ENCODE measurements at places on chromosomes 2 and 18. TPM values are rescaled to one million over a fixed set of nuclear protein-coding genes. Genes with fewer than 3 reads are reported as not detected.

Gene HOXD9
- total RNA-seq, result 12.5 TPM

Gene LRRTM1
- total RNA-seq, result 0.46 TPM

Gene SERPINB4
- total RNA-seq, result not detected

Gene TSPYL6
- 0.24 TPM for total RNA-seq

Gene CAPN14
- total RNA-seq, result 0.08 TPM

Gene KLHL41
- 1.4 TPM for total RNA-seq

Gene VIT
- total RNA-seq, result 16.0 TPM

Gene TMEM163
- total RNA-seq, result 2.0 TPM

Gene RIT2
- not detected for total RNA-seq

Gene IL36G
- total RNA-seq, result not detected

Gene CABLES1
- total RNA-seq, result 2.6 TPM

Gene R3HDM1
- 21.4 TPM for total RNA-seq

Gene ANKRD30B
- total RNA-seq, result not detected

Gene DNAJC5G
- not detected for total RNA-seq

Gene FSIP2
- 0.45 TPM for total RNA-seq

Gene MALT1
- 22.6 TPM for total RNA-seq

Gene IRS1
- 37.5 TPM for total RNA-seq

Gene CHRNA1
- total RNA-seq, result not detected

Gene L3MBTL4
- total RNA-seq, result 49.9 TPM

Data from ovary (tissue), 10 donors.